ENCODE measurements at places on chromosomes 13 and 19. TPM values are rescaled to one million over a fixed set of nuclear protein-coding genes. Genes with fewer than 3 reads are reported as not detected.

DNA sequence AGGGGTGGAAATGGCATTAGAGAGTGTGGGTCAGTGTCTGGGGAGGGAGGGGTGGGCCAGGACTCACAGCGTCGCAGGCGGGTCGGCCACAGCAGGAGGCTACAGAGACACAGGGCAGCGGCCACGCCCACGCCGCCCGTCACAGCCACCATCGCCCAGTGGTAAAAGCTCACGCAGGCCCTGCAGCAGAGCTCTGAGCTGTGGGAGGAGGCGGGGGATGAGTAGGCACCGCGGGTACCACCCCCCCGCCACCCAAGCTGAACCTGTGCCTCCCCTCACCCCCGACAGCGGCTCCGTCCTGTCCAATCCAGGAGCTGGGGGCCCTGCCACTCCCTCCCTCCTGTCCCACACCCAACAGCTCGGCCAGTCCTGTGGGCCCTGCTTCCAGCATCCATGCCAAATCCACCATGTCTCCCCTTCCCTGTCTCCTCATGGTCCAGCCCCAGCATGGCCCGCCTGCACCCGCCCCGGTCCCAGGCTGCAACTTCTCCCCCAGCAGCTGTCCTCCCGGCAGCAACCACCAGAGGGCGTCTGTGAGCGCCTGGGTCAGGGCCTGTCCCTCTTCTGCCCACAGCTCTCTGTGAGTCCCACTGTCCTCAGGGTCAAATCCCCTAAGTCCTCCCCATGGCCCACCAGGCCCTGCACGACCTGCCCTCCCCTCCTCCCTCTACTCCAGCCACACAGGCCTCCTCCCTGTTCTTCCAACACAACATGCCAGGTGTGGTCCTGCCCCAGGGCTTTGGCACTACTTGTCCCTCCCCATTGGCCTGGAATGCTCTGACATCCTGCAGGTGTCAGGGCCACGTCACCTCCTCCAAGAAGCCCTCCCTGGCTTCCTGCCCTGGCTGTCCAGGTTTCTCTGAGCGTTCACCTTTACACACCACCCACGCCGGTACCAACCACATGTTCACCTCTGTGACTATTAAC lies 6.0 kb downstream of the TEKTIP1 start:
- DNase-seq = peak; percentile 97

- DNase-seq = no peak
Observed at GRCh38 chr13:85417807-85418206, 381.4 kb downstream of the SLITRK6 start.

GRCh38 chr13:46119883-46120614 lies 15.2 kb upstream of the CPB2 start:
- DNase-seq = peak; percentile 55

- DNase-seq = no peak
Observed at GRCh38 chr13:77774181-77774580, 76.7 kb downstream of the SLAIN1 start.

- peak; percentile 15 for DNase-seq
Observed at GRCh38 chr13:111337206-111337605, 16.8 kb downstream of the TEX29 start.

DNA sequence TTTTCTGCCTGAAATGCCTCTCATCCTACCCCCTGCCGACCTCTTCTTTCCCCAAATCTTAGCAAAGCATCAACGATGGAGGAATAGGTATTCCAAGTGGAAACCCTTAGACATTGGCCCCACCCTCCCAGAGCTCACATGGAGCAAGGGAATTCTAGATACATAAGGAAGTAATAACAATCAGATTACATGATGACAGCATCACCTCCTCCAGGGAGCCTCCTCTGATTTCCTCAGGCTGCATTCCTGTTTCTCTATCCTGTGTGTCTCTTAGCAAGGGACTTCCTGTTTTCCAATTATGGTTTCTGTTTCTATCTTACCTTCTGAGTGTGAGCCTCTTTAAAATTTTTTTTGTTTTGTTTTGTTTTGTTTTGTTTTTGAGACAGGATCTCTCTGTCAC lies 246.6 kb downstream of the TSHZ3 start:
- no peak for DNase-seq

- no peak for DNase-seq
Observed at GRCh38 chr13:105365831-105366230, 1169.6 kb downstream of the EFNB2 start.

- DNase-seq = no peak
Observed at GRCh38 chr19:43704002-43704705, 11.7 kb upstream of the IRGC start.

DNA sequence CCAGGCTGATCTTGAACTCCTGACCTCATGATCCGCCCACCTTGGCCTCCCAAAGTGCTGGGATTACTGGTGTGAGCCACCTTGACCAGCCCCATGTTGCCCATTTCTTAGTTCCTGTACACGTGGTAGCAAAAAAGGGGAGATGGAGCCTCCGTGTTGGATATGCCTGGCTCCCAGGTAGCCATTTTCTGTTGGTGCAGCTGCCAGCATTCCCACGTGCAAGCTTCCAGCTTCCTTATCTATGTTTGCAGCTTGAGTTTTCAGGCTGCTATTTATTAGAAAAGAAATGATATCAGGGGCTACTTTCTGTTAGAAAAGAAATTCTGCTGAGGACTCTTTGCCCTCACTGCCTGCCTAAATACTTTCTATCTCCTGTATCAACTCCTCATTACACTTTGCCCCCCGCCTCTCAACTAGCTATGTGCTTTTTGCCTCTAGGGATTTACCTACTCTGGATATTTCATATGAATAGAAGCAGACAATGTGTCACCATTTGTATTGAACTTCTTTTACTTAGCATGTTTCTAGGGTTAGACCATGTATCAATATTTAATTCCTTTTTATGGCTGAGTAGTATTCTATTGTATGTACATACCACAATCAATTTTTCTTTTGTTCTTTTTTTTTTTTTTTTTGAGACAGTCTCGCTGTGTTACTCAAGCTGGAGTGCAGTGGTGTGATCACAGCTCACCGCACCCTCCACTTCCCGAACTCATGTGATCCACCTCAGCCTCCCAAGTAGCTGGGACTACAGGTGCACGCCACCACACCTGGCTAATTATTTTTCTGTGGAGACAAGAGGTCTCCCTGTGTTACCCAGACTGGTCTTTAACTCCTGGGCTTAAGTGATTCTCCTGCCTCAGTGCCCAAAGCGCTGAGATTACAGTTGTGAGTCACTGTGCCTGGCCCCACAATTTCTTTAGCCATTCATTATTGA lies 3.4 kb upstream of the TMED1 start:
- no peak for DNase-seq

DNA sequence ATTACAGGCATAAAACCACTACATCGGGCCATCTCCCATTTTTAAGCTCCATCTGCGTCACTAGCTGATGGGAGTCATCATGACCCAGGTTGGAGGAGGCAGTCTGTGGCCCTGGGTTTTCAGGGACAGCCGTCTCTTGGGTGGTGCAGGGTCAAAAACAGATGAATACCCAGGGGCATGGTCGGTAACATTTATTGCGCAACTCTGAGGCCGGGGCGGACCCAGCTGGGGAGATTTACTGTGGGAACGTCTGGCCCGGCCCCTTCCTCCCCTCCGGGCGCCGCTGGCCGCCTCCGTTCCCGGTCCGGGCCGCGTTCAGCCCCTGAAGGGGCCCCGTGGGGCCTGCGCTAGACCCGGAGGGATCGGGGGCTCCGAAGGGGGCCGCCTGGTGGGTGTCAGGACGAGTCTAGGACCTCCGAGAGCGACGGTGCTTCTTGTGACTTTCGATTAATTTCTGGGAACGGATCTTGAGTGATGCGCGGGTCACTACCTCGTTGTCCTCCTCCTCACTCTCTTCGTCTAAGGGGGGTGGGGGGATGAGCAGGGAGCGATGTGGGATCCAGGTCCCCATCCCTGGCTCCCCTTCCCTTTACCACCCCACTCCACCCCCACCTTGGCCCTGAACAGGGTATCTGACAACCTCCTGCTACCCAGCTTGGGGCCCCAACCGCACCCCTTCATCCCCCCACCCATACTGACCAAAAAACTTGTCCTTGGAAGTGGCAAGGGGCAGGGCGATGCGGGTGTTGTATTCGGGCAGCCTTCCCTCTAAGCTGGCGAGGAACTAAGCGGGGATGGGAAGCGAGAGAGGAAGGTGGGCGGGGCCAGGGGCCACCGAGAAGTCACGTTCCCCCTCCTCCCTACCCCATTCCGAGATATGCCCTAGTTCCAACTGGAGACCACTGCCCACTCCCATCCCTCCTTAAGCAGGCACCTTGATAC lies 1.6 kb upstream of the RGL3 start:
- peak; percentile 81 for DNase-seq

DNA sequence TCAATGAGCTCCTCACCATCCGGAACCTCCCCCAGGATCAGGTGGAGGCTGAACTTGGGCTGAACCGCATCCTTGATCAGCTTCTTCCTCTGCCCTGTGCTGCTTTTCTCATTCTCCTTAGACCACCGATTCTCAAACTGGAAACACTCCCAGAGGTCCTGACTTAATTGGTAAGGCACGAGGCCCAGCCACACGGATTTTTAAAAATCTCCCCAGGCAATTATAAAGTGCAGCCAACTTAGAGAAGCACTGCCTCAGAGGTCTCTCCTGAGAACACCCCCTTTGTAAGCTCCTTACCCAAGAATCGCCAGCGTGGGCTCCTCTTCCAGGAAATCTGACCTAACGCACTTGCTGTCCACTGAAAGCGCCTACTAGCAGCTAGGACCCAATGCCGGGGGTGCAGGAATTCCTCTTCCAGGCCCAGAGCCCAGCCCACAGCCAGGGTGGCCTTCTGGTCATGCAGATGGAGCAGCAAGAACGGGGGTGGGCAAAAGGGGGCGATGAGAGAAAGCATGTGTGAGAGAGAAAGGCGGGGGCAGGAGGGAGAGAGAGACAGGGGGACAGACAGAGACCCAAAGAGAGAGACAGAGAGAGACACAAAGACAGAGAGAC lies 66.9 kb upstream of the CACNA1A start:
- DNase-seq = peak; percentile 53

DNA sequence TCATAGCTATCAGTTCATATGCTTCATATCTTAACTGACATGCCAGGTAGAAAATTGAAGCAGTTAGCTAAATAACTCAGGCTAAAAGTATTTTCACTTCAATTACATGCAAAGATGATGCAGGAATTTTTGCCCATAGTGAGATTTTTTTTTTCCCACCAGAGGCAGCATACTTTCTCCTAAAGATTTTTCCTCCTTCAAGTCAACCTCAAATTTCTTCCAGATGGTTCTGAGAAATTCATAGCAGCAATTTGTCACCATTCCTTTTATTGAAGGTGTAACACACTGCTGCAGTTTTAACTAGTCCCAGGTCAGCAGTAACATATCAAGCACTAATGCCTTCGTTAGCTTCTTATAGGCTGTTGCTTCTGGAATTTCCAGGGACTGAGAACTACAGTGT lies 141.9 kb downstream of the SUCLA2 start:
- no peak for DNase-seq

DNA sequence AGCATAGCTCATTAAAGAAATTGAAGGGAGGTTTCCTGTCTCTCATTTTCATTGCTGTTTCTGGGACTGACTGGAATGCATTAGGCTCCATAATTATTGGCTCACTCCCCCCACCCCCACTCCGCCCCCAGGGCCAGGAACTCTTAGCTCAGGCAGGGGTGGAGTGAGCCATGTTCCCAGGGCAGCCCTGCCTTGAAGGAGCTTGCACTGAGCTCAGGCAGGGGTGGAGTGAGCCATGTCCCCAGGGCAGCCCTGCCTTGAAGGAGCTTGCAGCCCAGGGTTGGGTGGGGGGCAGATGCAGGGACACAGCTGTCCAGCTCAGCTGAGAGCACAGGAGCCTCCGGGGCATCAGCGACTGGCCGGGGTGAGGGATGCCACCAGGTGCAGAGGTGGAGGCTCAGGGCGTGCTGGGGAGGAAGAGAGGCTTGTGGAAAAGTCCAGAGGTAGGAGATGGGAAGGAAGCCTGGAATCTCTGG lies 39.1 kb upstream of the TFDP1 start:
- no peak for DNase-seq

- peak; percentile 86 for DNase-seq
Observed at GRCh38 chr19:13961826-13962698, 9.8 kb downstream of the DCAF15 start.

Gene MYBPC2
- 1.9 TPM for total RNA-seq

Gene NCLN
- total RNA-seq = 80.6 TPM

Gene SACS
- total RNA-seq = 17.6 TPM

Gene NLRP11
- total RNA-seq = not detected
